A172 (cell line): ENCODE measurements at places on chromosomes 2 and 18. TPM values are rescaled to one million over a fixed set of nuclear protein-coding genes. Genes with fewer than 3 reads are reported as not detected.

GRCh38 chr2:33090553-33091134 lies 143.9 kb downstream of the LTBP1 start:
- no peak for DNase-seq

The CTAGE1 gene
- not detected in 2 replicates for total RNA-seq

The KCNF1 gene
- 0.14 and 0.71 TPM in 2 replicates for total RNA-seq

The CLHC1 gene
- total RNA-seq: 7.2 and 16.2 TPM in 2 replicates

- no peak for DNase-seq
These were observed 181.8 kb downstream of the AGPS start for GRCh38 chr2:177574356-177574755.
